ENCODE measurements at places on chromosomes 5 and 9.

- DNase-seq: no peak
Measured at GRCh38 chr9:69753830-69754229, 6.0 kb downstream of the PTAR1 start.

DNA sequence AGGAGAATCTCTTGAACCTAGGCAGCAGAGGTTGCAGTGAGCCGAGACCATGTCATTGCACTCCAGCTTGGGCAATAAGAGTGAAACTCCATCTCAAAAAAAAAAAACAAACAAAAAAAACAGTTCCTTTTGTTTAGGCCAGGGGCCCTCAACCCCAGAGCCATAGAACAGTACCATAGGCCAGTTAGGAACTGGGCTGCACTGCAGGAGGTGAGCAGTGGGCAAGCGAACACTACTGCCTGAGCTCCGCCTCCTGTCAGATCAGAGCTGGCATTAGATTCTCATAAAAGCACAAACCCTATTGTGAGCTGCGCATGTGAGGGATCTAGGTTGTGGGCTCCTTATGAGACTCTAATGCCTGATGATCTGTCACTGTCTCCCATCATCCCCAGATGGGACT, 49.1 kb upstream of the SUB1 start:
- no peak for DNase-seq

GRCh38 chr5:60594715-60595477, 105.1 kb downstream of the DEPDC1B start:
- no peak for DNase-seq

DNA sequence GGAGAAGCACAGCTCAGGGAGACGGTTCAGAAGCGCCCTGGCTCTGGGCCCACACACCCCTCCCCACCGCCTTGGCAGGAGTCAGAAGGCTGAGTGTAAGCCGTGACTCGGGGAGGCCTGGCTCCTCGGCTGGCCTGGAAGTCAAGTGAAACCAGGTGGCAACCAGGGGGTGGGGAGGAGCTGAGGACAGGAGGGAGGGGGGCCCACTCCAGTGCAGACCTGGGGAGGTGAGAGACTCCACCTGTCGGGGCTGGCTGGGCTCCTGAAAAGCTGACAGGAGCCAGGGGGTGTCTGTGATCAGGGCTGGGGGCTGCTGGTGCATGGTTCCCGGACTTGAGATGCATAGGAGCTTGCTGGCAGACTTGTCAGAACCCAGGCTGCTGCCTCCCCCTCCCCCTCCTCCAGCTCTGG, 150.2 kb upstream of the PHYKPL start:
- no peak for DNase-seq

- DNase-seq: no peak
Measured at GRCh38 chr5:34026089-34026761, 16.8 kb downstream of the C1QTNF3 start.

- no peak for DNase-seq
Measured at GRCh38 chr9:137784641-137785513, 92.7 kb upstream of the CACNA1B start.

DNA sequence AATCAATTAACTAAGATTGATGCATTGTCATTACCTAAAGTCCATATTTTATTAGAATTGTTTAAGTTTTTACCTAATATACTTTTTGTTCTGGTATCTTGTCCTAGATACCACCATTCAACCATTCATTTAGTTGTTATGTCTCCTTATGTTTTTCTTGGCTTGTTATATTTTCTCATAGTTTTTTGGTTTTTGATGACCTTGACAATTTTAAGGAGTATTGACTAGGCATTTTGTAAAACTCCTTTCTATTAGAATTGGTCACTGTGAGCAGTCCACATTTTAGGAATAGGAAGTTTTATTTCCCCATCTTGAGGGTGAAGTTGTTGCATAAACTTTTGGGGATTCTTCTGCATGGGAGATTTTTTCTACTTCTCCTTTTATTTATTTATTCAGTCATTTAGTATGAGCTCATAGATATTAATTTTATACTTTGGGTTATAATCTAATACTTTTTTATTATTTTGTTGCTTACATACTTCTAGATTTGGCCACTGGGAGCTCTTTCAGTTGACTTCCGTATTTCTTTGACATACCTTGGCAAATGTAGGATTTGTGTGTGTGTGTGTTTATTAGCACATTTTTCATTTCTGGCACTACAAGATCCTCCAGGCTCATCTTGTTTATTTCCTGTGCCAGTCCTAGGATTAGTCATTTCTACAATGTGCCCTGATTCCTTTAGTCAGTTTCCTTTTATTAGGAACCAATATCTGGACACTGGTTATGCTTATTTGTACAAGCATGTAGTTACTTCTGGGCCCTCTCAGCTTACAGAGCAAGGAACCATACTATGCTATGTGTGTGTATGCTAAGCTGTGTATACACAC, 134.9 kb upstream of the CDKN2B start:
- no peak for DNase-seq

GRCh38 chr5:37047947-37048346, 171.4 kb downstream of the NIPBL start:
- no peak for DNase-seq

- no peak for DNase-seq
Measured at GRCh38 chr5:32160228-32160627, 13.9 kb downstream of the GOLPH3 start.

GRCh38 chr9:23526806-23527205, 299.2 kb downstream of the ELAVL2 start:
- DNase-seq: no peak

Measured in GM04504 (cell line).